Breast epithelium (tissue), 4 donors: ENCODE measurements at places on chromosomes 2 and 18.

- DNase-seq, result no peak
Observed at GRCh38 chr2:169071455-169071854, 2.1 kb downstream of the DHRS9 start.

DNA sequence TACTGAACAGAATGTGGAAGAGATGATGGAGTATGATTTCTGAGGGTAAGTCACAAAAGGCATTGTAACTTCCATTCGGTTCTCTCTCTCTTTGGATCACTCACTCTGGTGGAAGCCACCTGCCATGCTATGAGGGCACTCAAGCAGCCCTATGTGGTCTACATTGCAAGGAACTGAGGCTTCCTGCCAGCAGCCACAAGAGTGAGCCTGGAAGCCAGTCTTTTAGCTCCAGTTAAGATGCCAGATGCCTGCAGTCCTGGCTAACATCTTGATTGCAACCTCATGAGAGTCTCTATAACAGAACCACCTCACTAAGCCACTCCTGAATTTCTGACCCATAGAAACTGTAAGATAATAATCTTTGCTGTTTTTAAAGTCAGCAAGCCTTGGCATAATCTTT is 935.7 kb downstream of the LRP1B start:
- no peak for DNase-seq

DNA sequence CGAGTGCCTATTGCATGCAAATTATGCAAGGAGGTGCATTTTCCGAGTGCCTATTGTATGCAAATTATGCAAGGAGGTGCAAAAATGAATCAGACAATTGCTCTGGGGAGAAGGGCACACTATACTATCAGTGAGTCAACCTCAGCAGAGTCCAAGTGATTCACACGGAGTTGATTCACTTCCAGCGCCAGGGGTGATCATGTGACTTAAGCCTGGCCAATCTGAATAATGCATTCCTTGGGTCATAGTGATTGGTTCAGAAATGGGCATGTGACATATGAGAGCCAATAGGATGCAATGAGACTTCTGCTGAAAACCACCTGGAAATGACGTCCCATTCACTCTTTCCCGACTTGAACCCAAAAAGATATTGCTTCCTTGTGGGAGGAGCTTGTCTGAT is 152.2 kb downstream of the DAW1 start:
- no peak for DNase-seq

DNA sequence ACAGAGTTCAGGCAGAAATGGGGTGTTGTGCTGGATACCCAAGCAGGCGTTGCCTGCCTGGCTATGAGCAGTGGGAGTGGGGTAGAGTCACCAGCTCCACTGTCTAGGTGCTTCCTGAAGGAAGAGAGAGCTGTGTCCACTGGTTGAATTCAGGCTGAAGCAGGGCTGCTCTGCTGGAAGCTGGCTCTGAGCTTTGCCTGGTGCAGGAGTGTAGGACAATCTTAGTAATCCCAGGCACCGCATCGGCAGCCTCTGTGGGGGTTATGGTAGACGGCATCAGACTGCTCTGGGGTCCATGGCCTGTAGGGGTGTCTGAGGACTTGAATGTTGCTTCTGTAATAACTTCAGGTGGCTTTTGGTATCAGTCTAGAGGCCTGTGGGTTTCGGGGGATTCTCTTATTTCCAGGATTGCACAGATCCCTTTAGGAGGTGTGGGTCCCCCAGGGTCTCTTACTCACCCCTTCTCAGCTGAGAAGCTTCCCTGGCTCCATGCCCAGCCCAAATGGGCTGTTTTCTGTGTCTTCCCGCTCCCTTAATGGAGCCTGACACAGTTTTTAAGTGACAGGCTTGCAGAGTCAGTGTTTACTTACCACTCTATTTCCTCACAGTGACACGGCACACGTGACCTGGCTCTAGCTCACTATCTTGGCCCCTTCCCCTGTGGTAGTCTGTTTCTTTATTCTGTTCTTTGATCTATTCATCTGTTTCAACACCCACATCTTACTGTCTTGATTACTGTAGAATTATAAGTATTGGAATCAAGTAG is 644.3 kb downstream of the CBLN2 start:
- no peak for DNase-seq

DNA sequence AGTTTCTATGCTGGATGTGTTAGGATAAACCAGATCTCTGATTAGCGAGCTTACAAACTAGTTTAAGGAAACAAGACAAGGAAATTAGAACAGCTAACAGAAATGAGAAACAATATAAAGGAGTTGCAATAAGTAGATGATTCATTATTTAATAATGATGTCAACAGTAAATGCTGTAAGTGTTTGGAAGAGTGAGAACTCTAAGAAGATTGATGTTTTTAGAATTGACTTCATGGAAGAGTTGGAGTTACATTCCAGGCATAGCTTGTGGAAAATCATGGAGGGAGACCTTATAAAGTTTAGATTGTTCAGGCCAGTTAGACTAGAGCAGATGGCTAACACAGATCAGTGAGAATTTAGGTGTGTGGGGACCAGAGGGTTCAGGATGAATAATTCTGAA is 32.6 kb downstream of the PPP1R1C start:
- no peak for DNase-seq

DNA sequence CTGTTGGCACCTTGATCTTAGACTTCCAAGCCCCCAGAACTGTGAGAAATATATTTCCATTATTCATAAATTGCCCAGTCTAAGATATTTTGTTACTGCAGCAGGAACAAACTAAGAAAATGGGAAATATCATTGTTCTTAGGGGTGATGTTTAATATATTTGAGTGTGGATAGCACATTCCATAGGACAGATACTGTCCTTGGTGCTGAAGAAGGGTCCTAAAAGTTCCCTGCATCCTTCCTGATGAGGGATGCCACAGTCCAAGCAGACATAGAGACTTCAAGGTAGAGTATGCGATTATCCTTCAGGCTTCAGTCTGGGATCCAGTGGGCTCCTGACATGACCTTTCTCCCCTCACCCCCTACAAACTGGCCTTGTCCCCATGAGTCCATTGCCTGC is 689.0 kb downstream of the TDRD15 start:
- DNase-seq, result no peak

DNA sequence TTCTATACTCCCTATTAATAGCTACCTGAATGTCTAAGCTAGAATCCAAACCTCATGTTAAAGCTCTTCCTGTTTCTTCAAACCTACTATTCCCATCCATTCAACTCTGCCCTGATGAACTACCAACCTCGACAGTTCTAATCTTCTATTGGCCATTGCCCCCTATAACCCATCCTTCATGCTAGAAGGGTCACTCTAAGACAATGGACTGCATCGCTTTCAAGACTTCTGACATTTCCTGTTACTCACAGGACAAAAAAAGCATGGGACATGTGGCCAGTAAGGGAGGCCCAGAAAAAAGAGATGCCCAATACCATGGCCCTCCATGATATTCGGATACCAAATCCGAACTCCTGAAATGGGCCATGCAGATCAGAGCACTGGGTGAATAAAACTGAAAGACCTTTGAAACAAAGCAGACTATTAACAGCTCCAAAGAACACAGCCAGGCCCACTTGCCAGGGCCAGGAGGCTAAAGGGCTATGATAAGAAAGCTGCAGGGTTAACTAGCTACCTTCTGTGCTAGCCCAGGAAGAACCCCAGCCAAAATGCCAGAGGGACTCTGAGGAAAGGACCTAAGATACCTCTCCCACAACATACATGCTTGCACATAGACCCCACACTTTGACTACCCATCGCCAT is 4.5 kb downstream of the B4GALT6 start:
- no peak for DNase-seq

GRCh38 chr2:235505181-235505741 is 11.4 kb downstream of the AGAP1 start:
- DNase-seq, result no peak
